Stimulated activated CD4-positive, alpha-beta T cell treated with anti-CD3 and anti-CD28 coated beads, Interleukin-15, amount 100 ng/mL, for 1 hour (primary cell): ENCODE measurements at places on chromosomes 7 and 10.
A peak's percentile ranks its signal among the peaks of the same experiment; 100 is the strongest.

- DNase-seq = no peak
Measured at GRCh38 chr7:78601728-78602127, 803.2 kb downstream of the PHTF2 start.

DNA sequence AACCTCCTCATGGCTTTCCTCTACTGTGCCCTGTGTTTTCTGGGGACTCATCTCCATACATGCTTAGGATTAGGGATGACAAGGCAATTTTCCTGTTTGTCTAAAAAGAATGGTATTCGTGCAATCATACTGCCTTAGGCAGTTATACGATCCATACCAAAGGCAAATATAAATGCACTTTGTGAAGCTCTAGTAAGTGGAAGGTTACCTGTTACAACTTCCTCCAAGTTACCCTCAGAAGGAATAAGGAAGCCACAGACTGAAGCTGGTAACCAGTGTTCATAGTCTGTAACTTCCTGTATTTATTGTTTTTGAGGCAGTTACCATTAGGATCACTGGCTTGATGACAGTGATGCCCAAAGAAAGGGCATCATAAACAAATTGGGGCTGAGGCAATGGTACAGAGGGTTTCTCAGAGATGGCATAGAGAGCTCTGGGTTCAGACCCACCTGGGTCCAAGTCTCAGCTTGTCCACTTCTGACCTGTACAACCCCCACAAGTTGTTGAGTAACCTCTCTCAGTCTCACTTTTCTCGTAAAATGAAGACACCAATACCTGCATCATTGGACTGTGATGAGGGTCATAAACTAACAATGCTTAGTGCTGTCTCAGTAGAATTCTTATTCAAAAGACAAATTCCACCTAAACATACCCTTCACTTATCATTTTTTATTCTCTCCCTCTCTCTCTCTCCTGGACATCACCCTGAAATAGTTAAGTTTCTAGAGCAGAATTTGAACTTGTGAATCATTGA is 138.2 kb downstream of the ELMO1 start:
- no peak for DNase-seq

DNA sequence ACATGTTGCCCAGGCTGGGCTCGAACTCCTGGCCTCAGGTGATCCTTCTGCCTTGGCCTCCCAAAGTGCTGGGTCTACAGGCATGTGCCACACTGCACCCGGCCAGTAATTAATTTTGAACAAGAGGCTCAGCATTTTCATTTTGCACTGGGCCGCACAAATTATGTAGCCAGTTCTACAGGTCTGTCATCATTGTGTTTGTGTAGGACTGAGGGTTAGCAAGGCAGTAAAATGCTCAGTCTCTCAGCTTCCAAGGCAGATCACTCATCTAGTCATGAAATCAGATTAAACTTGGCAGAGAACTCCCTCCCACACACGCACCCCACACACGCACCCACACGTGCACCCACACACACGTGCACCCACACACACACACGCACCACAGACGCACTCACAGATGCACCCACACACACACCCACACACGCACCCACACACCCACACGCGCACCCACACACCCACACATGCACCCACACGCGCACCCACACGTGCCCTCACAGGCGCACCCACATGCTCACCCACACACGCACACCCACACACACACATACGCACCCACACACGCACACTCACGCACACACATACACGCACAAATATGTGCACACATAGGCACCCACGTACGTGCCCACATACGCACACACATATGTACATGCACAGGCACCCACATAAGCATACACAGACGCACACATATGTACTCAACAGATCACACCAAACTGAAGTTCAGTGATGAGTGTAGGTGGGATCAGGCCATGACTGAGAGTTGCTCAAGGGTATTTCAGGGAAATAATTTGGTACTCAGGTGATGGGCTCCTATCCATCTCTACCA is 27.8 kb upstream of the PROSER2 start:
- no peak for DNase-seq

- no peak for DNase-seq
Measured at GRCh38 chr7:1224086-1224716, 8.5 kb upstream of the UNCX start.

DNA sequence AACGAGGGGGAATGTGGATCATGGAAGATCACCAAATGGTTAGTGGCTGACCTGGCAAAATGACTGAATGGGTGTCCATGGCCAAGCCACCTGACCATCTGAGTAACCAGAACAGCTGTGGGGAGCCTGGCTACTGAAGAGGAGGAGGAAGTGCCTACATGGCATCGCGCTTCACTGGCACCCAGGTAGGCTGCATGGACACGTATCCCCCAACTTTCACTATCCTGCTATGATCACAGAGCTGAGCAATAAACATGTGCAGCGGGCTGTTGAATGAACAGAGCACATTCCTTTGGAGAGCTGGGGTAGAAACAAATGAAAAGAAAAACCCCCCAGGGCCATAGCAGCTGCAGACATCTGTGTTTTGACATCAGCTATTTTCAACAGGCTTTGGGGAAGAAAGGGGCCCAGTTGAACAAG is 6.5 kb downstream of the AKR1B1 start:
- no peak for DNase-seq

DNA sequence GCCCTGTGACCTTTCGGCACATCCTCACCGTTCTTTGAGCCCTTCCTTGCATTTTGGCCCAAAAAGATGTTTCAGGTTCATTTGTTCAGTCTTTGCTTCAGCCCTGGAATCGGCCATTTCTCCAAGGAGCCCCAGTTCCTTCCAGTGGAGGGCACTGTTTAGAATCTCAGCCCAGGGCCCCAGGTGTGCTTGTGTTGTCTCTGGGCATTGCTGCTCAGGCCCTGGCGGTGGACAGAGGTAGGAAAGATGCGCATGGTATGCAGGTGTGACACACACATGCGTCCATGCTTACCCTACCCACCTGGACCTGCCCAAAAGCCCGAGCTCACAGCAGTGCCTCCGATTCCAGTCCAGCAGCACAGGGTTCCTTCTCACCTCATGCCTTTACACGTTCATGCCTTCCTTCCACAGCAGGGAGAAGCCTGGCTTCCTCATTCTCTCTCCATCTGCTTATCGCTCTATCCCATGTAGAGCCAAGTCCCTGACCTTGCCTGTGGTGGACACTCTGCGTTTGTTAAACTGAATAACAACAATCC is 70.6 kb downstream of the LHPP start:
- DNase-seq = no peak

DNA sequence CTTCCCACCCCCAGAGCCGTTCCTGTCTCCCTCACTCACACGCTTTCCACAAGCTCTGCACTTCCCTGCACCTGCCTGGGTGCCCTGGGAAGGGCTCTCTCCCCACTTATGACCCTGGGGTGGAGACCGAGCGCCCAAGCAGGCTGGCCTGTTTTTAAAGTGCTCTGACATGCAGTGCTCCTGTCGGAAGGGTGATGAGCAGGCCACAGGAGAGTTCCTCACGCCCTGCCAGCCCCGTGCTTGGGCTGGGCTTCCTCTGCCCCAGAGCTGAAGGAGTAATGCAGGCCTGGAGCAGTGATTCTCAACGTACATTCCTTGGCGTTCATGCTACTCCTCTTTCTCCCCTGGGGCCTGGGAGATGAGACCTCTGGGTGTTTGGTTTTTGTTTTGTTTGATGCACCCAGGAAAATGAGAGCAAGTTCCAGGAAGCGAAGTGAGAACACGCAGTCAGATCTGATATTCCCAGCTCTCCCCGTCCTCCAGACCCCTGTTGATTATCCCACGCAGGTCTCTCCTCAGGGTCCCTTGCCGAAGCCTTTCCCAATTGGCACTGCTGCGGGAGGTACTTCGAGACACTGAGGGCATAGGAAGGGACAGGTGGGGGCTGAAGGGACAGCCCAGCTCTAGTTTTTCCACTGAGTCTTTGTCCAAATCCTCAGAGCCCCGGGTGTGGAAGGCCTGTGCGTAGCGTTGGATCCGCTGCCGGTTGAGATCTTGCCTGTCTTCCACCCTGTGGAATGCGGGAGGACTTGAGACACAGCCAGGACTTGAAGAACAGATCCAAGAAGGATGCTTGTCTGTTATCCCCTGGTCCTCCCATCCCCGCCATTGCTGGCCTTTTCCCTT is 14.1 kb downstream of the TRPV6 start:
- no peak for DNase-seq

GRCh38 chr7:7292608-7293007 is 110.3 kb downstream of the C1GALT1 start:
- DNase-seq = no peak

DNA sequence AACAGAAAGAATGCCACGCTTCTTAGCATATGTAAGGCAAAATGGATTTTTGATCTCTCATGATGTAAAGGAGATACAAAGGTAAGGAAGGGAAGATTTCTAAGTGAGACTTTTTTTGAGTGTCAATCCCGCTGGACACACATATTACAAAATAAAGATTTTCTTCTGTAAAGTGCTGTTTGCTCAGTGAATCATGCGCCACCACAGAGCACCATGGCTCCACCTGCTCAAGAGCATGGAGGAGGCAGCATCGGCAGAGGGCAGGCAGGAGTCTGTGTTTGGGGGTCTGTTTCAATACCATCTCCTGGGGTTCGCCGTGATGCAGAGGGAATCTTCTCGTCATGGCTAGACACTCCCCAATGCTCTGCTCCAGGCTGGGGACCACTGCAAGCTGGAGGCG is 83.5 kb downstream of the ALOX5 start:
- DNase-seq = no peak

- DNase-seq = no peak
Measured at GRCh38 chr10:6877336-6877721, 297.3 kb upstream of the PRKCQ start.

GRCh38 chr10:48215486-48216203 is 58.9 kb downstream of the FRMPD2 start:
- peak; percentile 12 for DNase-seq

GRCh38 chr7:87116315-87116714 is 35.9 kb upstream of the DMTF1 start:
- DNase-seq = no peak

GRCh38 chr10:129028451-129028850 is 438.6 kb upstream of the MGMT start:
- no peak for DNase-seq

GRCh38 chr10:25036381-25036780 is 20.0 kb downstream of the THNSL1 start:
- DNase-seq = no peak

DNA sequence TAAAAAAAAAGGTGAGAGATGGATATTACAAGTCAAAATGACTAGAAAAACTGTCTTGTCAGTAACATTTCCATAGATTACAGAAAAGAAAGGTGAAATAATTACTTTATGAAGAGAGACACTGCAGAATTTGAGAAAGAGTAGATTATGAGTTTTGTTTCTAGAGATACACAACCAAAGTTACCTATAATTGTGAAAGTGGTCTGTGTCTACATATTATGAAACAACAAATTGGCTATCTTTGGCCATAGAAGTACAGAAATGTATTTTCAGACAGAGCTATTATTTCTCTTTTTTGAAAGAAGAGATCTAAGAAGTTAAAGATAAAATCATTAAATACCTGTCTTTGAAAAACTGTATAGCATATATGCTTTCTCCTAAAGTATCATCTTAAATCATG is 30.1 kb downstream of the KCND2 start:
- no peak for DNase-seq

DNA sequence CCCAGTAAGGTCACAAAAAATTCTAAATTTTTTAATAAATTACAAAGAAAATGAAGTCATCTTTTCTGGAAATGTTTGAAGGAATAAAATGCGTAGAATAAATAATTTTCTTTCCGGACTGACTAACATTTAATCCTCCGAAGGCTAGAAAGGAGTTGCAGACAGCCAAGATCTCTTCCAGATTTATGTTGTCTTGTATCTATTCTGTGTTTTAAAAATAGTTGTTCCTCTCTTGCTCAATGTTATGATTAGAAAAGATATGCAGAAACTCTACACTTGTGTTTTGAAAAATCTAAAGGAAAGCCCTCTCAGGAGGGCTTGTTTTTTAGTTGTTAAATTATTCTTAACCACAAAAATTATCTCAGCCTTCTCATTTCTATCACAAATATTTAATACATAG is 70.7 kb downstream of the MACC1 start:
- DNase-seq = no peak

- no peak for DNase-seq
Measured at GRCh38 chr7:105060437-105060836, 46.4 kb downstream of the KMT2E start.

- no peak for DNase-seq
Measured at GRCh38 chr7:50627824-50628361, 62.7 kb upstream of the DDC start.

- no peak for DNase-seq
Measured at GRCh38 chr7:106269254-106269961, 15.4 kb downstream of the NAMPT start.

- no peak for DNase-seq
Measured at GRCh38 chr7:102427019-102427405, 6.4 kb upstream of the ORAI2 start.

GRCh38 chr7:156919132-156919713 is 26.2 kb upstream of the LMBR1 start:
- no peak for DNase-seq

DNA sequence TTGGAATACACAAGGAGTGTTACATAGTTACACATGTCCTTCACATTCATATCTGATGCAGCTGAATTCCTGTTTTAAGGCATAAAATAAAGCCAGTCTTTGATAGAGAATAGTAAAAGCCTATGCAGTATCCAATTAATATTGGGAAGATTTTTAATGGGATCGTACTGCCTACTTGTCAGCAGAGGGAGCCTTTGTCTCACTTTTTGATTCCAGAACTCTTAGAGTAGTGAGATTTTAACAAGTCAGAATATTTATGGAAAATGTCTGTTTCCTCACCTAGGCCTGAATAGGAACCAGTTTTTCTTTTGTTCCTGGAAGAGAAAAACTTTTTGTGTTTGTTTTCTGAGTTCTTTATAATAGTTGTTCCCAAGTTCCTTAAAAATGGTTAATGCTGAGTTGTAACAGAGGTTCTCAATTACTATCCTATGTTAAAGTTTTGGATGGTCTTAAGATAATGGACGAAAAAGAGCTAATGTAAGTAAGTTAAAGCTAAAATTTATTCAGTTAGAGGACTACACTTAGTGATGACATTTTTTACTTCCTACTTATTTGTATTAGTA is 114.0 kb downstream of the BBS9 start:
- DNase-seq = no peak

GRCh38 chr7:113144817-113145216 is 26.5 kb upstream of the SMIM30 start:
- DNase-seq = no peak

DNA sequence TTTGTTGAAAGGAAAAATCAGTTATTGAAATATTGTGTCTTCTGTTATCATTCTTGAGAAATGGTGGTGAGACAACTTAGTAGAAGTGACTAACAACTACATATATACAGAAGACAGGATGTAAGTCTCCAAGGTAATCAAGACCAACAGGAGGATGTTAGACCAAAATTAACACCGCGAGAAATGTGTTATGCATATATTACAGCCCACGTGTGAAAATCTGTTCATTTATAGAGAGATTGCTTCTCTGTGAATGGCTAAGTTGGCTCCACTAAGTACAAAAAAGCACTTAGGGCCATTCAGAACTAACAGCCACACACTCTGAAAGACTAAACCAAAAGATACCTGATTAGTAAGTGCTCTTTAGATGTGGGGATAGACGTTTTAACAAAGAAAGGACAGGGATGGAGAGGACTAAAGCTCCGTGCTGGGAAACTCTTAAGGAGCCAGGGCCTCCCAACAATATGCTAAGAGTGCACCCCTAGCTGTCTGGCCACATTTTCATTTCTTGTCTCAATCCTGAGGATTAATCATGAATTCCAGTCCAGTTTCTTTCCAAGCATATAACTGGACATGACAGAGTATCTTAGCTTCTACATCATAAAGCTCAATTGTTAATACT is 26.5 kb downstream of the HDAC9 start:
- DNase-seq = no peak

- no peak for DNase-seq
Measured at GRCh38 chr7:27386581-27386980, 144.0 kb downstream of the EVX1 start.

GRCh38 chr7:117686311-117686935 is 186.8 kb downstream of the CTTNBP2 start:
- no peak for DNase-seq
